ENCODE measurements at places on chromosomes 7 and 10. TPM values are rescaled to one million over a fixed set of nuclear protein-coding genes. Genes with fewer than 3 reads are reported as not detected.

DNA sequence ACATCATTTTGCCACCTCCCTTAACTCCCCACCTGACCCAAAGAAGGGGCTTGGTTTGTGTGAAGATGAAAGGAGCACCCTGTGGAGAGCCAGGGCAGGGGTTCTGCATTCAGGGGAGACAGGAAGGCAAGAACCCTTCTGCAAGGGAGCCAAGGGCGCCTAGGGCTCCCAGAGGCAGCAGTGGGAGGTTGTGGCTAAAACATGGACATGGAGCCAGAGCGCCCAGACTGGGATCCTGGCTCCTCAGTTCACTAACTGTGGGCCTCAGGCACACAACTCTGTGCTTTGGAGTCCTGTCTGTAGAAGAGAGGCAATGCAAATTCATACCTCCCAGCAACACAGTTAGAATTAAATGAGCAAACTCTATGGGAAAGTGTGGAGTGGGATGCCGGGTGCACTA lies 123.1 kb upstream of the MACROH2A2 start:
- no peak for DNase-seq

DNA sequence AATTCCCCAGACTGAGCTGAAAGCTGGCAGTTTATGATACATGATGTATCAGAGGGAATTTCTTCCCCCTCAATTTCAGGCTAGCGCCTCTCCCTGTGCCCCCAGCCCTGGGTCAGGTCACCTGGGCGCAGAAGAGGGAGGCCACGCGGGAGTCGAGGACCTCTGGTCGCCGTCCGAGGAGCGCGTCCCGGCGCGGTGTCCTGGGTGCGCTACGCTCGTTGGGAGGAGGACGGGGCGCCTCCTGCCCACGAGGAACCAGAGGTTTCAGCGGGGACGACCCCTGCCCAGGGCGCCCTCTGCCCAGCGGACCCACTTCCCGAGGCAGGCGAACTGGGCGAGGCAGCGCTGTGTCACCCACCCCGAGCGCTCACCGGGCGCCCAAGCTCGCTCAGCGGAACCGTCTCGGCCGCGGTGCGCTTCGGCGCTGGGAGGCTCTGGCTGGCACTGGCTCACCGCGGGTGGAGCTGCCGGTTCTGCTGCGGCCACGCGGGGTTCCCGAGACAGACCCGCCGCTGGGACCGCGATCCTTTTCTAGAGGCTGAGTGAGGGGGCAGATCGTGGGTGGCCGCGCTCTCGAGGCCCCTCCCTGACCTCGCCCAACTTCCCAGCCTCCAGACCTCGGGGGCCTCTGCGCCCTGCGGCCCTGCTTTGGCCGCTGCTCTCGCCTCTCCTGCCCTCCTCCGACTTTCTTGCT lies at the start of gene FAM237B:
FAM237B (minus strand) TSS at position 504 of the 694 bp plus-strand sequence. CDS start 1,556 bp downstream, outside the sequence.
- no peak for DNase-seq

DNA sequence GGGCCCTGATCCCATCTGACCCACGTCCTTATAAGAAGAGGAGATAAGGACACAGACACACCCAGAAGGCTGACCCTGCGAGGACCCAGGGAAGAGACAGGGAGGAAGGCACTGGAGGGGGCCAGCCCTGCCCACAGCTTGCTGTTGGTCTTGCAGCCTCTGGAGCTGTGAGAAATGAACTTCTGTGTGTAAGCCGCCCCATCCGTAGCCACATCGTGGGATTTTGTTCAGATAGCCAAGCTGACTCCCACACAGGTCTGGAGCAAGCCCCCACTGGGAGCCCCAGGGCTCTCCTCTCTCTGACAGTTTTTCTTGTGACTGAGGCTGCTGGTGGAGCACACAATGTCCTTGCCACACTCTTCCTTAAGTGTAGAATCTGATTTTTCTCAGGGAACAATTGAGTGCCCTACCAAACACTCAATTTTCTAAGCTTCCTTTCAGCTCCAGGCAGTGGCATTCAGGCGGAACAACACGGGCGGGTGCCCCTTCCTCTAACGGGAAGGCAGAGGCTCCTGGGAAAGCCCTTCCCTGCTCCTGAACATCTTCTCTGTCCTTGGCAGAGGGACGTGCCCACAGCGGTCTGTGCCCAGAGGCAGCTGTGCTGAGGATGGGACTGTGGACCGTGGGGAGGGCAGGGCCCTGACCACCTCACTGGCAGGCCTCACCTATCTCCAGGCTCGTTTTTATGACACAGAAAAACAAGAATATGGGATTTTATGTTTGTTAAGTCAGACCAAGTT lies 160.6 kb upstream of the SHH start:
- DNase-seq: no peak

GRCh38 chr10:4512671-4513240 lies 313.3 kb upstream of the AKR1E2 start:
- DNase-seq: no peak

- no peak for DNase-seq
Observed at GRCh38 chr7:55124989-55125875, 106.4 kb downstream of the EGFR start.

GRCh38 chr10:46992803-46993561 lies 81.8 kb downstream of the PTPN20 start:
- DNase-seq: peak; percentile 42

DNA sequence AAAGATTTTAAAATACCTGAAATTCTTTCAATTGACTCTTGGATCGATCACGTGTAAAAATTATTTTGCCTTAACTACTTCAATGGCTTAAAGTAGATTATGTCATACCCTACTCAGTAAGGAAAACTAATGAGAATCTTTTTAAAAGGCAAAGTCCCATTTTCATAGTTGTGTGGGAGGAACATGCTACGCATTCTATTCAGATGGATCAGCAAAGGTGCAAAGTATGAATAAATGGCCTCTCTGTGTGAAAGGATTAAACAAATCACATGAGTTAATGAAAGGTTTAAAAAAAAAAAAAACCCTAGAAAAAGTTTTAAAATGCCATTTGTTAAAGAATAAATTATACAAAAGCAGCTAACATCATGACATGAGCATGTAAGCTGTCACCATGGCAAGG lies 77.1 kb downstream of the ENO4 start:
- DNase-seq: no peak

DNA sequence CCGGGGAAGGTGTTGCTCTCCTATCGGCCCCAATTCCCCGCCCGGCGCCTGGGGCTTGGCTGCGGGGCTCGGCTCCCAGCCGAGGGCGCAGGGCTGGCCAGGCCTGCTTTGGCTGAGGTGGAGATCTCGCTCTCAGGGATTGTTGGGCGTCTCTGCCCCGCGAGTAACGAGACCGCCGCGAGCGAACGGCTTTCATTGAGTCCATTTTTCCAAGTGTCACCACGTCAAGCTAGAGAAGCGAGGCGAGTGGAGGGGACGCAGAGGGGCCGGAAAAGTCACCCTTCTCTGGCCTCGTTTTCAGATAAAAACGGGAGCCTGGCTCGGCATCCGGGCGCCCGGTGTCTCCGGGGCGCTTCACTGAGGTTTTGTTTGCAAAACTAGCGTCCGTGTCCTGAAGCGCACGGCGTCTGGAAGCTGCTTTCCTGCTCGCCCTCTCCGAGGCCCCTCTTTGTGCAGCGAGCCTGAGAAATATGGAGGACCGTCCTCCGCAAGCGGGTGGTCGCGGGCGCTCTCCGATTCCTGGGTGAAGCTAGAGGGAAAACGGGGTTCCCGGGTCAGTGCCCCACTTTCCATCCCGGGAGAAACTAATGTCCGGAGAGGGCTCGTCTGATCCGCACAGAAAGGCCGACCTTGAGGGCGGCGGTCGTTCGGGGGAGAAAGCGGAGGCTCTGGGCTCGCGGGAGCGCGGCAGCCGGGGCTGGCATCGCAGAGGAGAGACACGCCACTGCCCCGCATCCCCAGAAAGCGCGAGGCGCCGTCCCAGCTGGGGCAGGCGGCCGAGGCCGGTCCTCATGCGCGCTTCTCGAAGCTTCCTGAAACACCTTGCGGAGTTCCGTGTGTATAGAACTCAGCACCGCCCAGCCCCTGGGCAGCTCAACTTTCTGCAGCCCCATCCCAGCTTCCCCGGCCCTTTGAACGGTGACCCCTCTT lies 3.5 kb upstream of the EN2 start:
- DNase-seq: no peak

DNA sequence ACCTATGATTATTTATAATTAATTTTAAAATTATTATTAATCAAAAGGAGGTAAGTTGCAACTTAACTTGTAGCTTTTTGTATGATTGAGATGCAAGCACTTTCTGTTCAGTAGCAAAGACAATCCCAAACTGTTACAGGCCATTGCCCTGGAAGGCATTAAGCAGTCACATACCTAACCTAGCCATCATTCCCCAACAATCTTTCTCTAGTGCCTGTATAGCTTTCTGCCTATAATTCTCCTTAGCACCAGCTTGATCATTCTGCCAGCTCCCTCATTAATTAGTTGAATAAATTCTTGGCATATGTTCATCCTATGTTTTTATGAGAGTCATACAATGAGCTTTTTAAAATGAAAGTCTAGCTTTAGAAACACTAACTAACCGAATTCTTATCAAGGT lies 178.9 kb upstream of the TMEM106B start:
- DNase-seq: no peak

- no peak for DNase-seq
Observed at GRCh38 chr7:106887421-106887820, 22.3 kb downstream of the PIK3CG start.

- DNase-seq: no peak
Observed at GRCh38 chr10:67735430-67735829, 39.4 kb upstream of the CTNNA3 start.

- no peak for DNase-seq
Observed at GRCh38 chr7:81688622-81689411, 81.0 kb downstream of the HGF start.

GRCh38 chr7:77923419-77923818 lies 124.8 kb downstream of the PHTF2 start:
- DNase-seq: no peak

DNA sequence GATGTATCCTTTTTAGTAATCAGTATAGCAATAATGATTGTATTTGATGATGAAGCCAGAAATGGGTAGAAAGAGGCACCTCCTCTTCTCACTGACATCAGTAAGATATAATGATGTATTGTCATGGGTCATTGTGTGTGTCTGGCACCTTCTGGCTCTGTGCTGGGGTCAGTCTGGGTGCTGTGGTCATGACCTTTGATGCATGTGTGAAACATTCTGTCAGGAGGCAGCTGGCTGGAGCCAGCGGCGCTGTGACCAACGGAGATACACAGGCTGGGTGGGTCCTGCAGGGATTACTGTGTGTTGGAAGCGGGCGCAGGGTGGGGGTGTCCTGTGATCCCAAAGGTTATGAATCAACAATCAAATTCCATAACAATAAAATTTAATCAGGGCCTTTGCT lies 35.2 kb downstream of the EEPD1 start:
- no peak for DNase-seq

- no peak for DNase-seq
Observed at GRCh38 chr7:64656489-64656888, 9.4 kb upstream of the ZNF107 start.

- DNase-seq: no peak
Observed at GRCh38 chr10:30580676-30581075, 48.9 kb downstream of the LYZL2 start.

- no peak for DNase-seq
Observed at GRCh38 chr7:99098824-99099498, 44.9 kb downstream of the SMURF1 start.

DNA sequence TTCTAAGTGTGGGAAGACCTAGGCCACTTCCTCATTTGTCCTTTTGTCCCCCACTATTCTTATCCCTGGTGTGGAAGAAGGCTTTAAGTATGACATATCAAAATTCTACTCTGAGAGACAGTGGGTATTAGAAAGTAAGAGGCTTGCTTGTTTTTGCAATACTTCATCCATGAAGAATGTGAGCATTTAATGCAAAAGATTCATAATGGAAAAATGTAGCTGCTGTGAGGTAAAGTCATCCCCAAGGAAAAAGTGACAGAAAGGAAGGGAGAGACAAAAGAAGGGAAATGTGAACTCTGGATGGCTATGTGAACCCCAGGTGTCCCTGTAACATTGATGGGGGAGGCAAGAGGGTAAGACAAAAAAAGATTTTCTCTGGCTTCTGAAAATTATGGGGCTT lies 607.5 kb downstream of the SORCS1 start:
- no peak for DNase-seq

DNA sequence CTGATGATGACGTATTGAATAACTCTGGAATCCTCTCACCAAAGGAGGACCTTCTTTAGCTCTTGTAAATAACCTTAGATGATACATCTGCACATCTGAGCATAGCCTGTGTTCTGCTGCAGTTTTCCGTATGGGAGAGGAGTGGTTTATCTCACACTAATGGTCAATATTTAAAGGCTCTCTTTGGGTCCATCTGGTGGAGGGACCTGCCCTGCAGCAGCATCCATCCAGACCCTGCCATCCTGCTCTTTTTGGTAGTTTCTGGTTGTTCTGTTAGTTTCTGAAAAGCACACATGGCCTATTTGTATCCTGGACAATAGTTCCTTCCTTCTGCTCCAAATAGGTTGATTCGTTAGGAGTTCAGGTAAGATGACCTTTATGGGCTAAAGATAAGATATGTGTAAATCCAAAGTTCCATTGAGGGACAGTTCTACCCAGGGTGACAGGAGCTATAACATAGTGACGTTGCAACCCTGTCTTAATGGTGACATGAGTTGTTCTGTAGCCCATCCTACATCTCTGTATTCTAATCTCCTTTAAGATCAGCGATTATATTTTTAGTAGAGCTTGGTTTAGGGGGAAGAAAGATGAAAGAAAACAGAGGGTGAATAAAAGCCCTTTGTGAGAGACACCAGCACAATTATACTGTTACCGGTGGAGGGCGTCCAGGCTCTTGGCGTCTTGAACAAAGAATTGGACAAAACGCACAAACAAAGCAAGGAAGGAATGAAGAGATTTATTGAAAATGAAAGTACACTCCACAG lies 60.0 kb upstream of the KLF14 start:
- DNase-seq: no peak

GRCh38 chr10:50991456-50992355 lies 82.6 kb upstream of the PRKG1 start:
- peak; percentile 57 for DNase-seq

- peak; percentile 80 for DNase-seq
Observed at GRCh38 chr7:1883031-1883761, 213.1 kb downstream of the ELFN1 start.

- no peak for DNase-seq
Observed at GRCh38 chr7:51785171-51785570, 468.6 kb upstream of the COBL start.

GRCh38 chr7:117565226-117565625 lies 85.4 kb downstream of the CFTR start:
- no peak for DNase-seq

- no peak for DNase-seq
Observed at GRCh38 chr10:48266528-48266927, 8.0 kb downstream of the FRMPD2 start.

Gene STOX1
- 11.7 TPM for total RNA-seq

Gene HOGA1
- 9.7 TPM for total RNA-seq

Gene GPC2
- 0.54 TPM for total RNA-seq

Gene WNT16
- total RNA-seq: not detected

Gene CDNF
- 3.7 TPM for total RNA-seq

Gene GIGYF1
- 33.2 TPM for total RNA-seq

Gene METTL2B
- 30.8 TPM for total RNA-seq

Gene GPER1
- 44.1 TPM for total RNA-seq

Gene KIAA1549
- total RNA-seq: 3.7 TPM

Gene NUP205
- total RNA-seq: 48.1 TPM

Gene INMT
- 12.2 TPM for total RNA-seq

Gene COL26A1
- 6.6 TPM for total RNA-seq

Gene MUC12
- total RNA-seq: 1.2 TPM

Gene ACSM6
- not detected for total RNA-seq

Gene CAMK1D
- total RNA-seq: 3.6 TPM

Gene NPC1L1
- 0.04 TPM for total RNA-seq

Gene STEAP1
- total RNA-seq: 0.35 TPM

Gene STRIP2
- total RNA-seq: 2.8 TPM
